ENCODE measurements at places on chromosomes 1 and 21. TPM values are rescaled to one million over a fixed set of nuclear protein-coding genes. Genes with fewer than 3 reads are reported as not detected.

The ITLN2 gene
- not detected for total RNA-seq

The KCNN3 gene
- 1.8 TPM for total RNA-seq

The PPIAL4G gene
- not detected for total RNA-seq

The EPS8L3 gene
- total RNA-seq = not detected

The TINAGL1 gene
- 273 TPM for total RNA-seq

The IBA57 gene
- 7.3 TPM for total RNA-seq

The CFHR1 gene
- total RNA-seq = not detected

The LRRC39 gene
- total RNA-seq = not detected

The HES3 gene
- not detected for total RNA-seq

The TUFT1 gene
- 3.9 TPM for total RNA-seq

The KIAA0040 gene
- total RNA-seq = 9.2 TPM

The LIN28A gene
- total RNA-seq = not detected

Measured in dermis microvascular lymphatic vessel endothelial cell (primary cell).